ENCODE measurements at places on chromosomes 12 and 14.

- no peak for DNase-seq
Observed at GRCh38 chr14:35932136-35932535, 106.0 kb downstream of the BRMS1L start.

- no peak for DNase-seq
Observed at GRCh38 chr12:12254553-12254952, 12.3 kb downstream of the LRP6 start.

DNA sequence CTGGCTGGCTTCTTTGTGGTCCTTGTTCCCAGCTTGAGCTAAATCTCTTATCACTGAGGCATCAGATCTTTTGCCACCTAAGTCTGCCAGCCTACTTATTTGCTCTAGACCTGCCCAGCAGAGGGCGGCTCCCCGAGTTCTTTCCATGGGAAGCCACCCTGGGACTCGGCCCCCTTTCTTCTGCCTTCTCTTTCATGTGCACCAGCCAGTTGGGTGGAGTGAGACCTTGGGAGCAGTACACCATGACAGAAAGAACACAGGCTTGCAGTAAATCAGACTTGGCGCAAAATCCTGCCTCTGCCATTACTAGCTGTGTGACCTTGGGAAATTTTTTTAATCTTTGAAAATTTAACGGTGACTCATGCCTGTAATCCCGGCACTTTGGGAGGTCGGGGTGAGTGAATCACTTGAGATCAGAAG lies 7.4 kb downstream of the SMAGP start:
- DNase-seq, result no peak

DNA sequence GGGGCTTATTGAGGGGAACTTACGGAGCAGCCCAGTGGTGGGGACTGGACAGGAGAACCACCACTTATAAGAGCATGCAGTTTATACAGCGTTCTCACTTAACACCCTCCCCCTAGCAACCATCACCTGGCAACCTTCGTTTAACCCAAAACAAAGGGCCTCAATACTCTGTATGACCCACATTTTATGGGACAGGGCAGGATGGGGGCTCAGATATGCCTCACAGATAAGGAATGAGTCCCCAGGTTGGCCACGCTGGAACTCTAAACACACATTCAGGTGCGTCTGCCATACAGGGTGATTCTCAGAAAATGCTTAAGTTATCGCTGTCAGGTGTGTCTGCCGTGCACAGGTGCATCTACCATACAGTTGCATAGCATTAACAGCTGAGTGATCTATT lies 99.2 kb downstream of the GCH1 start:
- DNase-seq, result no peak

Data from NCI-H187 (cell line).